Stimulated activated CD4-positive, alpha-beta T cell treated with anti-CD3 and anti-CD28 coated beads, Interleukin-1b, Interleukin-23, amount 100 ng/mL, for 4 hours (primary cell): ENCODE measurements at places on chromosomes 2 and 18.

GRCh38 chr2:41853427-41854191, 194.2 kb upstream of the PKDCC start:
- no peak for DNase-seq

GRCh38 chr2:5693287-5694201, 1.4 kb downstream of the SOX11 start:
- no peak for DNase-seq

GRCh38 chr2:141331127-141331526, 799.7 kb downstream of the LRP1B start:
- DNase-seq, result no peak

- DNase-seq, result no peak
These were observed 297.4 kb upstream of the MGAT5 start for GRCh38 chr2:133956434-133956935.

- no peak for DNase-seq
These were observed 499.6 kb upstream of the RAB6C start for GRCh38 chr2:129479892-129480291.

- no peak for DNase-seq
These were observed 3.2 kb downstream of the RAB3GAP1 start for GRCh38 chr2:135055182-135055786.

- DNase-seq, result no peak
These were observed 89.9 kb upstream of the UBXN4 start for GRCh38 chr2:135651717-135652116.

- no peak for DNase-seq
These were observed 239.1 kb upstream of the SLC14A2 start for GRCh38 chr18:45376193-45376592.

DNA sequence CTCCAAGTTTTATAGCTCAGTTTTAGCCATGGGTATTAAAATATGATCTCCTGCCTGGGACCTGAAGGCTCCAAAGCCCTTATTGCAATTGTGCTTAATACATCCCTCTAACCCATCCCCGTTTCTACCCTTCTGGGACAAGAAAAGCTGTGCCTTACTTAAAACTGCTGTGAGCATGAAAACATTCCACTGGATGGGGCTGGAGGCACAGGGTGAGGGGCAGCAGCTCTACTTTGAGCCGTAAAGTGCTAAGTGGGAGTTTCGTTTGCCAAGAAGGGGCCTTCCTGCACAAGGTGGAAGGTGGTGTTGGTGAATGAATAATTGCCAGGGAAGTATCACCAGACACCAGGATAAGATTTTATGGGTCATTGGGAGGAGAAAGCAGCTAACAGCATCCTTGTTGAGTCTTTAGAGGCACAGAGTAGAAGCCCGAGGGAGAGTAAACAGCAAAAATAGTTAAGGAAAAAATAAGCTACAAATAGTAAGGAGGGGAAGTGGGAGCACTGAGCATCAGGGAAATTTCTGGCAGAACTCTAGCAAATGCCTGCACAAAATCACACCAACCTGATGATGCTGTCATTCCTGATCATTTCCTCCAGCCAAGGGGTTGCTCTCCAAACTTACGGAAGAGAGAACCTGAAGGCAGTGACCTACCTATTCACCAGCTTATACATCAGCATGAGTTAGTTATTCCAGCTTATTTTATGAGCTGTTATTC, 218.4 kb downstream of the MREG start:
- DNase-seq, result no peak

DNA sequence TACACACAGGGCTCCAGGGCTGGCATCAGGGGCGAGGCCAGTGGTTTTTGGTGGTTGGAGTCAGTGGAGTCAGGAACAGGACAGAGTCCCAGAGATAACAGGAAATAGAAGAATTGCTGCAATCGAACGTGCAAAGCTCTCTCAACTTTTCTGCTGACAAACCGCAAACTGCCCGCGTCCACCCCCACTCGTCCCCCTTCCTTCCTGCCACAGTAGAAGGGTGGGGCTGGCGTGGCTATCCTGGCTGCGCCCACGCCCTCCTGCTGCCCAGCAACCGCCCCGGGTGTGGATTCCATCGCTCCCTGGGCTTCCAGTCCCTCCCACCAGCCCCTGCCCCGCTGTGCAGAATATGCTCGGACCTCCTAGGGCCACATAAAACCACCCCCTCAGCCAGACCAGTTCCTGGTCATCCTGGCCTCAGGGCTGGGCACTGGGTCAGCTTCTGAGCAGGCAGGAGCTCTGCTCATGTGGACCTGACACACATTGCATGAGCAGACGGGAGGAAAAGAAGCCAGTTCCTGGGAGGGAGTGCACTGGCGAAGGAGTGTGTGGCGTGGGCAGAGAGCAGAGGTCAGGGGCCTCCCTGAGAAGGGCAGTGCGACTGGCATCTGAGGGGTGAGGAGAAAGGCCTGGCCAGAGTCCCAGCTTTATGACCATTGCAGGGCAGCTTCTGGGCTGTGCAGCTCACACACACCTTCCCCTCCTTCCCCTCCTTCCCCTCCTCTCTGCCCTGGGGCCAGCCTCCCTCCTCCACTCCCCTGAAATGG, 85.4 kb upstream of the ATG16L1 start:
- no peak for DNase-seq

DNA sequence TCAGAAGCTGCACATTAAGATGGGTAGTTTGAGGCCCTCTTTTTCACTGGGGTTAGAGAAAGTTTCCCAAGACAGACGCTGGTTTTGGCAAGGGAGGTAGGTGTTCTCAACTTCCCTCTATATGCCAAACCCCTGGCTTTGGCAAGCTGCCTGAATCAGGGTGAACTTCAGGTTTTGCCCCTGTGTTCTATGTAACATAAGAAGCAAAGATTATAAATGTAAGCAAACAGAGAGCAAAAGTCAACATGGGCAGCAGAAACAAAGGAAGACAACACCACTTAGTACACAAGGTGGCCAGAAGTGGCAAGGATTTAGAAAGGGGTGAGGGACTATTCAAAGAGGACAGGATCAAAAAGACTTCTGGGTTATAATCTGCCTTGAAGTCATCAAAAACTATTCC, 70.5 kb upstream of the TFCP2L1 start:
- DNase-seq, result no peak

DNA sequence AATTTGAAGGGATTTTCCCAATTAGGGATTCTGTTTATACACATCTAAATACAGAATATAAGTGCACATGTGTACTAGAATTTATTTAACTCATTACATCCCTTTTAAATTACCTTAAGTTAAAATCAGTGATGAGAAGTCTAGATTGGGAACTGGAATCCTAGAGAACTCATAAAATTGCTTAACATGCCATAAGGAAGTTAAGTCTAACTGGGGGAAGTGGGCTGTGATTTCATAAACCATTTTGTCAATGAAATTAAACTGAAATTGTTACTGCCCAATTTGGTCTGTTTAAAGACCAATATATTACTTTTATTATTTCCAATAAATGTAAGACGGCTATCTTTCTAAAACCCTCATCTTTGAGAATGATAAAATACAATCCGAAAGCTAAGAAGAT, 72.3 kb upstream of the CD226 start:
- DNase-seq, result no peak

DNA sequence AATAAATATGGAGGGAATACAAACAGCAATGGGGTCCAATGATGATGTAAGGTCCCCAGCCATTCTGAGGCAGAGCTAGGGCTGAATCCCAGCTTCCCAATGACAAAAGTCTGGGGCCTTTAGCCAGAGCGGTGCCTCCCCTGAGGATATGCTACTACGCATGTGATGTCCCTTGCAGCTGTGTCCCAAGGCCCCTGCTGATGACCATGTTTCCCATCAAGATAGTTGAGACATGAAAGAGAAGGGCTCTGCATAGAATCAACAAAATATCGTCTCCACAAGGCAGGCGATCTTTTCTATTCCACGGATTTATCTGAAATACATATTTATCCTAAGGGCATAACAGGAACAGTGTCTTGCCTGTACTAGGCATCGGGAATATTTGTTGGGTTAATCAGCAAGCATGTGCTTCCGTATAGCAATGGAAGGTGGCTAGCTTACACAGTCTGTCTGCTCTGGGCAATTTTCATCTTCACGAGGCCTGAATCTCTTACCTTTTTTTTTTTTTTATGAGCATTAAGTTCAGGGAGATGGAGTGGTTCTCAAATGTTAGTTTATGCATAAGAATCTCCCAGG, 284.6 kb downstream of the CNTNAP5 start:
- no peak for DNase-seq

DNA sequence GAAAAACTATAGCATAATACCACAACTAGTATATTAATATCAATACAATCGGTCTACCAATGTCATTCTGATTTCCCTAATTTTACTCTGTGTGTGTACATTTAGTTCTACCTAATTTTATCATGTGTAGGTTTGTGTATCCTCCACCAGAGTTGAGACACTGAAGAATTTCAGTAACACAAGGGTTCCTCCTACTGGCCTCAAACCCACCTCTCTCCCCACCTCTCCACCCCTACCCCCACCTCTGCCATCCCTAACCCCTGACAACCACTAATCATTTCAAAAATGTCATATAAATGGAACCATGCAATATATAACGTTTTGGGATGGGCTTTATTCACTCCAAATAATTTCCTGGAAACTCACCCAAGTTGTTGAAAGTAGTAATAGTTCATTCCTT, 117.9 kb downstream of the LYPD6 start:
- DNase-seq, result no peak

- DNase-seq, result no peak
These were observed 17.6 kb downstream of the ARHGEF33 start for GRCh38 chr2:38907242-38907641.

DNA sequence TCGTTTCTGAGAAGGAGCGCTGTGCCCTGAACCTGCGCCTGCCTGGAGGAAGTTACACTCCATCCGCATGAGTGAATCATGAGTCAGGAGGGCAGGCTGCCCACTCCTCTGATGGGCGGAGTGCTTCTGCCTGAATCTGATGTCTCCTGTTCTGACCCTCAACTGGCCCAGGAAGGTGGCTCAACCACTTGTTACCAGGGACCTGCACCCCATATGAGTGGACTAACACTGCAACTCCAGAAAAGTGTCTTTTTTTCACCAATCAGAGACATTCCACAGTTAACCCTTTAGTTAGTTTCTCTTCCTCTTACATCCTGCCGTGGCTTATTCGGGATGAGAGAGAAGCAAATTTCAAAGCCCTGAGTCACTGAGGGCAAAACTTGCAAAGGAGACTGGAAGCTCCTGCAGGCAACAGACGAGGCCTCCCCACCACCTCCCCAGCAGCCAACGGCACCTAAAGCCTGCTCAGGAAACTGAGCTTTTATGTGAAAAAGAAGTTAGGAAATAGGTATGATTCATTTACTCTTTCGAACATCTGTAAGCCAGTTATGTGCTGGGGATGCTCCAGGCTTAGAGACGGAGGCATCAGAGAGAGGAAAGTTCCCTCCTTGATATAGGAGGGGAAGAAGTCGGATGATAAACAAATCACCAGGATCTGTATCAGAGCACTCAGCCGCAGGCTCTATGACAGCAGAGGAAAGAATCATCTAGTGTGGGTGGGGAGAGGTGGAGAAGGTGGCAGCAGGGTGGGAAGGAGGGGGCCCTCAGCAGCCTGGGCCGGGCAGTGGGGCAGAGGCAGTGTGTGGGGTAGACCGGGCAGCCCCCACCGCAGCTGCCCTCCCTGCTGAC, 30.9 kb downstream of the MBP start:
- peak; percentile 37 for DNase-seq

GRCh38 chr18:72652990-72653593, 109.0 kb upstream of the CBLN2 start:
- no peak for DNase-seq

- no peak for DNase-seq
These were observed 2.3 kb upstream of the CTIF start for GRCh38 chr18:48536516-48536915.

- DNase-seq, result no peak
These were observed 122.1 kb upstream of the RMDN2 start for GRCh38 chr2:37802899-37803379.

- peak; percentile 18 for DNase-seq
These were observed 62.0 kb downstream of the CACNB4 start for GRCh38 chr2:152036611-152037469.

- DNase-seq, result no peak
These were observed 114.7 kb downstream of the CSRNP3 start for GRCh38 chr2:165584126-165584654.

DNA sequence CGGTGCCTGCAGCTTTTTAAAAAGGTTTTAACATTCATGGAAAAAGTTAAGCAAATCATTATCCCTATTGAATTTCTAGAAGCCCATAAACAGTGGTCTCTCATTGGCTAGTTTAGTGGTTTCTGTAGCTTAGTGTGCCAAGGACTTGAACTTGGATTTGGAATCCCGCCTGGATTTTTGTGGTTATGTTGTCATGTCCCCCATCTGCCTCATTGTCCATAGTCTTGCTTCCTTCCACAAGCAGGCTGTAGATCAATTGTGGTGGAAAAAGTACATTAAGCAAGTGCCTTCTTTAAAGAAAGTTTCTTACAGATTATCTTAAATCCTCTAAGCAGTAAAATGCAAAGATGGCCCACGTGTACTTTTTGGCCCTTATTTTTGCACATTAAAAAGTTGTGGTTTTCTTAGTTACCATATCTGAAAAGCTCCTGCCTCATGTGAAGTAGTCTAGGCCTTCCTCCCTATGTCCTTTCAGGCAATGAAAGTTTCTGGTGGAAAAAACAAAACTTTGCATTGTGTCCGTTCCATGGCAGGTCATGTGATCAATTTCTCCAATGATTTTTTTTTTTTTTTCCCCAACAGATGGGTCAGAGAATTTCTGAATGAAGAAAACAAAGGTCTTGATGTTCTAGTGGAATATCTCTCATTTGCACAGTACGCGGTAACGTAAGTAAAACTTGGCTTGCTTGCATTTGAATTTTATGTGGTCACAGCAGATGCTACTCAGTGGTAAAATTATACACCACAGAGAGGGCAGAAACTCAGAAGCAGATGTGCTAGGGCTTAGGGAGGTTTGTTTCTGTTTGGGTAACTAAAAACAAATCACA, 158.9 kb downstream of the PRPF40A start:
- no peak for DNase-seq

- DNase-seq, result no peak
These were observed 23.3 kb upstream of the RMC1 start for GRCh38 chr18:23479829-23480505.

- DNase-seq, result no peak
These were observed 39.9 kb upstream of the SP3 start for GRCh38 chr2:174004905-174005605.

GRCh38 chr2:71558300-71559051, 105.1 kb downstream of the DYSF start:
- DNase-seq, result no peak

DNA sequence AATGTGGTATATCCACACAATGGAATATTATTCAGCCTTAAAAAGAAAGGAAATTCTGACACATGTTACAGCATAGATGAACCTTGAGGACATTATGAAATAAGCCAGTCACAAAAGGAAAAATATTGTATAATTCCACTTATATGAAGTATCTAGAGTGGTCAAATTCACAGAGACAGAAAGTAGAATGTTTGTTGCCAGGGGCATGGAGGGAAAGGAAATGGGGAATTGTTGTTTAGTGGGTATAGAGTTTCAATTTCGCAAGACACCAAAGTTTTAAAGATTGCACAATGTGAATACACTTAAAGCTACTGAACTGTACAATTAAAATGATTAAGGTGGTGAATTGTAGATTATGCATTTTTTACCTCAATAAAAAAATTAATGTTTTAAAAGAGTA, 92.9 kb downstream of the TXNL1 start:
- no peak for DNase-seq
